Neural crest cell (in vitro differentiated cells): ENCODE measurements at places on chromosomes 2 and 18. TPM values are rescaled to one million over a fixed set of nuclear protein-coding genes. Genes with fewer than 3 reads are reported as not detected.

- no peaks in the 10 kb centered on the region for H3K4me1 ChIP-seq
- H3K27me3 ChIP-seq, result no peaks in the 10 kb centered on the region
- H3K27ac ChIP-seq, result no peak overlapping the region
- no peak overlapping the region for H3K4me3 ChIP-seq
These were observed 204.4 kb downstream of the MREG start for GRCh38 chr2:215808996-215809395.

GRCh38 chr2:234950730-234951663 is 820 bp upstream of the SH3BP4 start:
- peaks cover 5% of the 10 kb centered on the region for H3K27me3 ChIP-seq
- no peak for DNase-seq
- H3K36me3 ChIP-seq, result no peaks in the 10 kb centered on the region
- peaks cover 54% of the 10 kb centered on the region for H3K4me1 ChIP-seq
- peak overlapping the region; percentile 57 for H3K27ac ChIP-seq

LINC00305 gene
- not detected in 2 replicates for total RNA-seq

IL1R1 gene
- total RNA-seq, result 0.14 TPM in 1 of 2 replicates, not detected in the other

LCT gene
- 0.14 and 0.19 TPM in 2 replicates for total RNA-seq
